ENCODE measurements at places on chromosomes 6 and 20.

DNA sequence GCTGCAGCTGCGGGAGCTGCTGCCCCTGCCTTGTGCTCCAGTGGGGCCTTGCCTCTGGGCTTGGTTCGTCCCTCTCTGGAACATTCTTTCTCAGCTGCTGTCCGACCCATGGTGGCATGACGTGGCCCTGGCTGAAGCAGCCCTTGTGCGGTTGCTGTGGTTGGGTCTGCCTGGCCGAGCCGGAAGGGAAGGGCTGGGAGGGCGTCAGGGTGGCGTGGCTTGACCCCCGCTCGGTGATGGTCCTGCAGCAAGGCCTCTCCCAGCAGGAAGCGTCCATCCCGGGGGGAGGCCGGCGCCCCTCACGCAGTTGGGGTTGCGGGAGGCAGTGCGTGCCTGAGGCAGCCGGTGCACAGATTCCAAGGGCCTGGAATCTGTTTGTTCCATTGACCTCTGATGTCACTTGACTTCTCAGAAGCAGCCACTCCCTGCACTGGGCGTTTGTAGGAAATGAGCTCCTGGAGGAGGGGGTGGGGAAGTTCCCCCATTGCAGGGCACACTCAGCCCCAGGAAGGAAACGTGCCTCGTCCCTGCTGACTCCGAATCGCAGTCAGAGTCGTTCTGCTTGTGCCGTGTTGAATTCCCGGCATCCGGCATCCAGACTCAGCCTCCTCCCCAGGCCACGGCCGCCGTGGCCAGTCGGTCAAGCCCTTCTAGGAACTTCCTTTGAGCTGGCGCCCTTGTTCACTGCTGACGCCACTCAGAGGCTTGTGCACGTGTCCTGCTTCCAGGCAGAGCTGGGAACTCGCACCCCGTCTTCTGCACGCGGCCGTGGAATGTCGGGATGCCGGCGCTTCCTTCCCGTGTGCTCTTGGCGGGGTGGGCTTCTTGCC, 9.7 kb upstream of the TNFRSF6B start:
- DNase-seq: no peak

DNA sequence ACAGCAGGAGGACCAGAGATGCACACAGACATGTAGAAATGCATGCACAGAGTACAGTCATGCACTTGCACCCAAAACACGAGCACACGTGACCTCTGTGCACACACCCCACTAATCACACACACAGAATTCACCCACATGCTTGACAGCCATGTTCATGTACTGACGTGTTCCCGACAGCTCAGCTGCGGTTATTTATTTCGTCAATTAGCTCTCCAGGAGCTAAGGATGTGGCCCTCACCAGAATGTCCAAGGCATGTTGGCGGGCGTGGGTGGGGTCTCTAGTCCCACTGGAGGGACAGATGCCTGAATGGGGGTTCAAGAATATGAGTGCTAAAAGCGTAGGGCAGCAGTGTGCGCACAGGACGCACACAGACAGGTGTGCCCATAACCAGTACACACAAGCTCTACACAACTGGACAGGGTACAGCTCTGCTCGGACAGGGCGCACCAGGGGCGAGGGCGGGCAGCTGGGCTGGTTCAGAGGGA, 571 bp upstream of the PRPF6 start:
- no peak for DNase-seq

DNA sequence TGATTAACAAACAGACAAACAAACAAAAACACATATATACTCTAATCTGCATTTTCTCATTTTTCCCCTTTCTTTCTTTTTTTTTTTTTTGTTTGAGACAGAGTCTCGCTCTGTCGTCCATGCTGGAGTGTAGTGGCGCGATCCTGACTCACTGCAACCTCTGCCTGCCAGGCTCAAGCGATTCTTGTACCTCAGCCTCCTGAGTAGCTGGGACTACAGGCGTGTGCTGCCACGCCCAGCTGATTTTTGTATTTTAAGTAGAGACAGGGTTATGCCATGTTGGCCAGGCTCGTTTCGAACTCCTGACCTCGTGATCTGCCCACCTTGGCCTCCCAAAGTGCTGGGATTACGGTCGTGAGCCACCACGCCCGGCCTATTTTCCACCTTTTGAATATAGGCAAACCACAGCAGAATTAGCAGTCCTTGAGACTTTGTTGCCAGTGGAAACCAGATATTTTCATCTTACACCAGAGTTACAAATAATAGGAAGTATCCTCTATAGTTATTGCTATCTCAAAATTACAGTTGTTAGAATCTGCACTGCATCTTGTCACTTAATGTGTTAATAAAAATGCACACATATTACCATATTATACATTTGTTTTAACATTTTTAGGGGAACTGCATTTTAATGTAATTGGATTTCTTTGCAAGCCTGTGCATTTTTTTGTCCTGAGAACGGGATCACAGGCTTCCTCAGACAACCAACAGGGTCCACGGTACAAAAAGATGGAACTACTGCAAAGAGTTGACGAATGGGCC, 208.2 kb upstream of the ZNF217 start:
- DNase-seq: no peak

DNA sequence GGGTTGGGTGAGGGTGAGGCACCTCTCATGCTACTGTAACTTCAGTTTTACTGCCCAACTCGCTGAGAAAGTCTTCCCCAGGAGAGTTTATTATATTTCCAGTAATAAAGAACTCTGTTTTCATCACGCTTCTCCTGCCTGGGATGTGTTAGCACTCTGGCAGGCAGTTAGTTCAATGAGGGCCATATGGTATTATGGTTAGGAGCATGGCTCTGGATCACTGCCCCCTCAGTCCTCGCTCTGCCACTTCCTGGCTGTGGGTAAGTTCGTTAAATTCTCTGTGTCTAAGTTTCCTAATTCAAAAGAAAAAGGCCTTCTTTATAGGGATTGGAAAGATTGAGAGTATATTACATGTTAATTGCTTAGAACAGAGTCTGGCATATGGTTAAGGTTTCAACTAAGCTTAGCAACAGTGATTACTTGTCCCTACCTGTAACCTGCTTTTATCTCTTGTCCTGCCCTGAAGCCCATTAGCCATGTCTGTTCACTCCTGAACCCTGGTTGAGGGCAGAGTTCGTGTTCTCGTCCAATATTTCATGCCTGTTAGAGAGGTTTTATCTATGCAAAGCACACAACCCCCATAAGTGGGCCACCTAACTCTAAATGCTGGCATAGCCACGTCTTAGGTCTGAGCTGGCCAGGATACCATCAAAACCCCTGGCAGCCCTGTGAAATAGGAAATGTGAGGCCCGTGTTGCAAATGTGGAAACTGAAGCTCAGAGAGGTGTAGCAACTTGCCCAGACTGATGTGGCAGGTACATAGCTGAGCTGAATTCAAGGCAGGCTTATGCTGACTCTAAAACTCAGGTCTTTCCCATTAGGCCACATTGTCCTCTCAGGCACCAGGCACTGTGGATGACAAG, 342.5 kb upstream of the JARID2 start:
- DNase-seq: no peak

- DNase-seq: no peak
Measured at GRCh38 chr6:112335736-112336135, 11.4 kb upstream of the RFPL4B start.

GRCh38 chr6:11430036-11430435, 107.5 kb upstream of the TMEM170B start:
- no peak for DNase-seq

GRCh38 chr6:137976430-137976829, 109.4 kb downstream of the TNFAIP3 start:
- DNase-seq: no peak
